ENCODE measurements at places on chromosomes 2 and 18. TPM values are rescaled to one million over a fixed set of nuclear protein-coding genes. Genes with fewer than 3 reads are reported as not detected.

Gene LOXHD1
- polyA plus RNA-seq: 0.72 TPM

Gene FEV
- polyA plus RNA-seq: not detected

Gene TTC39C
- polyA plus RNA-seq: 2.3 TPM

- no peak for DNase-seq
Measured at GRCh38 chr18:66558773-66559172, 45.1 kb downstream of the CDH19 start.

GRCh38 chr2:11559786-11560155 lies 25.9 kb downstream of the GREB1 start:
- no peak for DNase-seq

DNA sequence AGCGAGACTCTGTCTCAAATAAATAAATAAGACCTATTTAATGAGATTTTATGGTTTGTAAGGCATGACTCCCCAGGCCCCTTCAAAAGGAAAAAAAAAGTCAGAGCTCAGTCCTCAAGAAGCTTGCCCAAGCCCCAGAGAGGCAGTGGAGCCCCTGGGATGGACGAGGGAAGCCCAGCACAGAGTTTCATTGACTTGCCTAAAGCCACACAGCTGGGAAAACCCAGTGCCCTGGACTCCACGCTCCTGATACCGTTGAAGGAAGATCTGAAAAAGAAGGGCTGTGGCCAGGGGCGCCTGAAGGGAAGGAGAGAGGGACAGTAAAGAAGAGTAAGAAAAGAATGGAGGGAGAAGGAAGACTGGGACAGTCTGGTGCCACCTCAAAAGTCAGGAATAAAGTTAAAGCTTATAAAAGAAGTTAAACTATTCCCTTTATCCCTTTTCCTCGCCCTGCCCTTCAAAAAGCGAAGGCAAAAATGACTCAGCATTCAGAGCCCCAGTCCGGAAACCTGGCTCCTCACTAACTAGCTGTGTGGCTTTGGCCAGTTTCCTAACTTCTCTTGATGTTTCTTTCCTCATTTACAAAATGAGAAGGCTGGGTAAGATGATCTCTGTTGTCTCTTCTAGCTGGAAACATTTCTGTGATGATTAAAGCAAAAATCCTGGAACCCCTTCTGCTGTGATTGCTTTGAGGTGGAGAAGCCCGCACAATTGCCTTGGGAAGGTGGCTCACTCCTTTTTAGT lies 46.7 kb downstream of the LYPD1 start:
- no peak for DNase-seq

DNA sequence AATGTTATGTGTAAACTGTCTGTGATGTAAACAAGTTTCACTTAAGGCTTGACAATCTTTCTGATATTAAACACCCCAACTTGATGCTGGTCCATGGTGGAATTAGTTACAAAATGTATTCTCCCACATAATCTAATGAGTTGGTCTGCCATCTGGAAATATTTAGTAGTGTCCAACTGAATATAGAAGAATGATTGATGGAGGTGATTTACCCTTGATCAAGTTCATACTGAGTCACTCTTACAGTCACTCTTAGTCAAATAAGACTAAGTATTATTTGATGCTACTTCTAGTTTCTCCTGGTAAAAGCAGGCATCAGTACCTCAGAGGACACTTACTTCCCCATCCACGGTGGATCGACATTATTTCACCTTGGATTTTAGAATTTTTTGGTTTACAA lies 198.1 kb downstream of the SATB2 start:
- no peak for DNase-seq

DNA sequence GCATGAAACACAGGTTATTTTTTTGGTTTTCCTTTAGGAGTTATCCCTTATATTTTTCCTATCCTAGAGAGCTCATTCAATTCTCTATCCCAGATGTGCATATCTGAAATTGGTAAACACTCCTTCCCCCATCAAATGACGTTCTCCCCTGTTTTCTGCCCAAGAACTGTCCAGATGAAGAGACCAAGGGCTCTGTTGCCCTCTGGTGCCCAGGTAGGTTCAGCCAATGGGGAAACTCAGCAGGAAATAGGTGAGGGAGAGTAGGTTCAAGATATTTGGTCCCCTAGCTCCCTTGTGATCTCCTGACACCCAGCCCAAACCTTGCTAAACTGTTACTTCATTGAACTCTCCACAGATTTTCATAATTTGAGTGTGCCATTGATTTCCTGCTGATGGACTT lies 14.1 kb upstream of the INO80C start:
- no peak for DNase-seq

Measured in heart left ventricle (tissue), 16 donors.